Lower leg skin (tissue), 4 donors: ENCODE measurements at places on chromosomes 2 and 18.

DNA sequence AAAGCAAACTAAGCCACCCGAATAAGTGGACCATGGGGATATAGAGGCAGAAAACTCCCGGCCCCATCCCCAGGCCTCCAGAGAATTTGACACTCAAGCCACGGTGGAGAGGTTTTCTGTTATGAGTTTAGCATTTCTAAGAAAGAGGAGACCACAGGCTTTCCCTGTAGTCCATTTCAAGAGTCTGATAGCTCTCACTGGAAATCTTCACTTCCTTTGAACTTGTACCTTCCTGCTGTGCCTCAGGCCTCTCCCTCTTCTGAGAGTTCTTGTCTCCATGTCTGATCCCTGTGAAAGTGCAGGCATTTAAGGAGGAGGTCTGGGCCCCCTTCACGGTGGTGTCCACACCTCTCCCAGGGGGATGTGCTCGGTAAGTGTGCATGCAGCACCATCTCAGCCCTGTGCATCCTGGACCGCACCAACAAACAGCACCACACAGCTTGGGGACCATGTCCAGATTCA, 113.7 kb downstream of the BCL2 start:
- no peak for DNase-seq

GRCh38 chr18:46096651-46097300, 1.3 kb downstream of the ATP5F1A start:
- DNase-seq, result no peak

GRCh38 chr2:42116195-42117181, 52.7 kb upstream of the EML4 start:
- DNase-seq, result no peak

DNA sequence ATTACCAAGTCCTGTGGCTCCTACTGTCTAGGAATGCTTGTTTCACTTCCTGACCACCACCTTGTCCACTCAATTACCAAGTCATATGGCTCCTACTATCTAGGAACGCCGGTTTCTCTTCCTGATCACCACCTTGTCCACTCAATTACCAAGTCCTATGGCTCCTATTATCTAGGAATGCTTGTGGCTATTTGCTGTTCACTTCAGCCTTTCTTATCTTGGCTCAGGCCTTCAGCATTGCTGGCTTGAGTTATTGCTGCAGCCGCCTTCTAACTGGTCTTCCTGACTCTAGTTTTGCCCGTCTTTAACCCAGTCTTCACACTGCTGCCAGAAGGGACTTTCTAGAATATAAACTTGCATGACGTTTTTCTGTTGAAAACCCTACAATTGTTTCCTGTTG, 82.5 kb upstream of the GAREM1 start:
- DNase-seq, result no peak
